ENCODE measurements at places on chromosomes 2 and 18. TPM values are rescaled to one million over a fixed set of nuclear protein-coding genes. Genes with fewer than 3 reads are reported as not detected.

GRCh38 chr2:188291142-188291616 lies 495 bp upstream of the GULP1 start:
- DNase-seq: no peak

GRCh38 chr2:130302164-130302886 lies 40.4 kb upstream of the IMP4 start:
- DNase-seq: no peak

GRCh38 chr2:174781298-174781697 lies 17.0 kb upstream of the CHRNA1 start:
- no peak for DNase-seq

- DNase-seq: no peak
Observed at GRCh38 chr2:218260166-218260565, 649 bp upstream of the GPBAR1 start.

DNA sequence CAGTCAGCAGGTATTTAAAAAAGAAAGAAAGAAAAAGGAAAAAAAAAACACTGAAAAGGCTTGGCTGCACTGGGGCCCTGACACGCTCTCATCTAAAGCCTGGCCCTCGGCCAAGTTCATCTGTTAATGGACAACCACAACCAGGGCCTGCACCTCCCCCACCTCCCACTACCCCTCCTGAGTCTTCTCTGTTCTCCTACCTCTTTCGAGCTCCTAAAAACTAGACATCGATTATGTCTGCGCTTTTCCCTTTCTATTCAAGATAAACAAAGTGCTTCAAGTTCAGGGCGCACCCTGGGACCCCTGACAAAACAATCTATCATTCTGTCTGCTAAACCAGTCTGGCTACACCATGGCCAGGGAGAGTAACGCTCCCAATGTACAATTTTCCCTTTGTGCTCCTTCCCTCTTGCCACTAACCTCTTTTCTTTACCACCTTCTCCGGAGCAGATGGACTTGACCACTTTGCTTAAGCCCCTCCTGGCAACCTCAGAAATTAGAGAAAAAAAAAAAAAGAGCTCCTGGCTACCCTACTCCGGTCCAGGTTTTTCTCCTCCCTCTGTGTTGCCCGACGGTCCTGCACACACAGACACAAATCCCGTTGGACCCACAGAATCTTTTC lies 22.7 kb downstream of the BCL11A start:
- no peak for DNase-seq

GRCh38 chr2:134679745-134680144 lies 39.1 kb downstream of the TMEM163 start:
- no peak for DNase-seq

DNA sequence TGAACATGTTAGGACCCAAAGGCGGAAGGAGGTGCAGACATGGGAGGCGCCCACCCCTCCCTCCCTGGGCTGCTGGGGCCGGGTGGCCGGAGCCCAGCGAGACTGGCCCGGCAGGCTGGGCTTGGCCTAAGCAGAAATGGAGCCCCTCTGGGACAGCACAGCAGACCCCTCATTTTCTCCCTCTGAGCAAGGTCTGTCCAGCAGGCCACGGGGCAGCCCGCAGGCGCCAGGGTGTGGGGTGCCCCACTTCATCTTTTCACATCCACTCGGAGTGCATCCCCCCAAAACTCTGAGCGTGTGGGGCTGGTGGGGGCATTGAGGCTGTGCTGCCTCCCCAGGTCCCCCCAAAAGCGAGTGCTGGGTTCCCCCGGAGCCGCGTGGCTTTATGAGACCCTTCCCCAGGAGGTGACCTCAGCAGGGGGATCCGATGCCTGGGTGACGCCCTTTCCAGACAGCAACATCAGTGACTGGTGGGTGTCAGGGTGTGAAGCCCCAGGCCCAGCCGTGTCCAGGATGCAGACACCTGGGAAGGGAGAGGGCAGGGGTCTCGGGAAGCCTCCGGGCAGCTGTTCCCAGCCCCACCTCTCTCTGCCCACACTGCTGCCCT lies 36.7 kb upstream of the GPC1 start:
- DNase-seq: no peak

DNA sequence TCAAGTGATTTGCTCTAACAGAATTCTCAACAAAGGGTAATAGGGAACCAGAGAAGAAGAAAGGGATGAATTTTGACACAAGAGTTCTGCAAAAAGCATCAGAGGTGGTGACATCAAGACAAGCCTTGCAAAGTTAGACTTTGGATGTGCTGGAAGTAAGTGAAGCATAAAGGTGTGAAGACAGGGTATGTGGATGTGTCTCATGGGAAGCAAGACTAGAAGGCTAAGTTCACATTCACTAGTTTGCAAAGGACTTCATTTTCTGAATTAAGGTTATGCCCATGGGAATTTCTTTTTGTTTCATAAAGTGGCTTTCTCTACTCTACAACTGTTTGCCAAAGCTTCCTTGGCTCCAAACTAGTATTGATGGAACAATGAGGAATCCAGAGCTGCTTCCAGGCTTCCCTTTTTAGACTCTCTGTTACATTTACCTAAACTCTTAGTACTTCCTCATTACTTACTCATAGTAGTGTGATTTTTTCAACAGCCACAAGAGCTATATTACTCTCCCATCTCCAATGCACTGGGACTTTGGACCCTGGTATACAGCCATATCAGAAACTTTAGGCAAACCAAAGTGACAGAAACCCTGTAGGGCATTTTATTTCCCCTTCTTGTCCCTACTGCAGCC lies 21.1 kb upstream of the IHH start:
- no peak for DNase-seq

DNA sequence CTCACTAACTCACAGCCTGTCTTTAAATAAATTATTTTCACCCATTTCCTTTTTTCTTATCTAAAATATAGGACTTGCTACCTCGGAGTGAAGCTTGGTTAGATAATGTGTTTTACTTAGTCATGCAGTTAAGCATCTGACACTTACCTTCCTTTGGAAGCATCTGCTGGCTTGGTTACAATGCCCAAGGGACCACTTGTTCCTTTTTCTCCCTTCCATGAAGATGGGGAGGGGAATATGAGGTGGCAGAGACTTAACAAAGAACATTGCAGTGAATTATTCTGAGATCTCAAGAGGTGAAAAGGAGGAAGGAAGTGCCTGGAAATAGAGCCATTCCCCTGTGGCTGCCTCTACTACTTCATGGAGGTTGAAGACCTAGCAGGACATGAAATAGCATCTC lies 145.4 kb upstream of the FOSL2 start:
- DNase-seq: no peak

- DNase-seq: no peak
Observed at GRCh38 chr2:177772529-177772928, 300.0 kb downstream of the PDE11A start.

DNA sequence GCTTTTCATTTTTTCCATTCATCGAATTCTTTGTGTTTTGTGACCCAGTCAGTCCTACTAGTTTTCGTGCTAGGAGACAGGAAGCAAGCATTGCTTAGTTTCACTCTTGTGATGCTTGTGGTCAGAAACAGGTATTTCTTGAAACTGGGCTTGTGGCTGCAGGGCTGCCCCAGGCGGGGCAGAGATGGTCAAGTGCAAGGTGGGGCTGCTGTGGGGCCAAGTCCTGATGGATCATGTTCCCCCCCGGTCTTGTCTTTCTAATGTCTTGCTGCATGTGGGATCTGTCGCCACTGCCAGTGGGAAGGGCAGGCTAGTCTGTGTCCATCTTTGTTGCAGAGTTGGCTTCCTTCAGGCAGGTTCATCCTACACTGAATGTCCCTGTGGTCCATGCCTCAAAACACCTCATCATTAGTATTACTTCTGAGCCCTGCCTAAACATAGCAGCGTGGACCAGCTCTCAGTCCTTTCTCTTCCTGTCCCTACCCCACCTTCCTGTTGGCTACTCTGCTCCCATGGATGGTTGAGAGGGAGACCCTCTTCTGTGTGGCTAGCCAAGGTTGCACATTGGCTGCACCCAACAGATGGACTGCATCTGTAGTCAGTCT lies 38.7 kb downstream of the INPP4A start:
- DNase-seq: no peak

- DNase-seq: no peak
Observed at GRCh38 chr18:47909484-47909883, 21.0 kb downstream of the SMAD2 start.

- no peak for DNase-seq
Observed at GRCh38 chr2:182910965-182911364, 44.5 kb upstream of the FRZB start.

DNA sequence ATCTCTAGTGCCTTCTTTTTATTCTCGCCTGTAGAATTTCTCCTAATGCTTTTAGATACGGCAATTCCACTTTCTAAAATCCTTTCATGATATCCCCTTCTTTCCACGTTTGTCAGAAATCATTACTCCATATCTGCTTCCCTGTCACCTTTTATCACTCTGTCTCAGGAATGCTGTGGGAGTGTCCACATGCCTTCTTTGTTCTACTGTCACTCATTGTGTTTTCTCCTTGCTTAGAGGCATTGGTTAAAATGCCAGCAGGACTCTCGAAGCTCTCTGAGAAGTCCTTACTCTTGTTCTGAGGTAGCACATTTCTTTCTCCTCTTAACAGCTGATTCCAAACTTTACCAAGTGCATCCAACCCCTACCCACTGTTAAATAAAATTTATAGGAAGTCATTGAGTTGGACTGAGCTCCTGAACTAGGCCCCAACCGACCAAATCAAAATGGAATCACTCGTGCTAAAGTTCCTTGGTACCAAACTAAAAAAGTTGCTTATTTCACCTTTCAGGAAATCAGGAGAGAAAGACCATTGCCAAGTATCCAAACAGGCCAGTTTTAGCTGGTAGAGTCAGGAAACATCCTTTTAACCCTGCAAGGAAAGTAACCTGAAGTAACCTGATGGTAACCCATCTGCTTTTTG lies 10.6 kb upstream of the GALNT5 start:
- DNase-seq: no peak

ZNF513 gene
- total RNA-seq: 7.0 TPM

NT5DC4 gene
- total RNA-seq: not detected

CYTIP gene
- total RNA-seq: 1.3 TPM

BMP10 gene
- not detected for total RNA-seq

TLX2 gene
- total RNA-seq: 0.40 TPM

ZNF516 gene
- total RNA-seq: 22.5 TPM

CAB39 gene
- 49.7 TPM for total RNA-seq

TMEM247 gene
- total RNA-seq: not detected

CKAP2L gene
- 22.6 TPM for total RNA-seq

IL1R2 gene
- total RNA-seq: 1.2 TPM

ANKRD53 gene
- total RNA-seq: not detected

LYPD1 gene
- total RNA-seq: 32.4 TPM

All from NCI-H460 (cell line).